ENCODE measurements at places on chromosomes 2 and 18.
A peak's percentile ranks its signal among the peaks of the same experiment; 100 is the strongest.

DNA sequence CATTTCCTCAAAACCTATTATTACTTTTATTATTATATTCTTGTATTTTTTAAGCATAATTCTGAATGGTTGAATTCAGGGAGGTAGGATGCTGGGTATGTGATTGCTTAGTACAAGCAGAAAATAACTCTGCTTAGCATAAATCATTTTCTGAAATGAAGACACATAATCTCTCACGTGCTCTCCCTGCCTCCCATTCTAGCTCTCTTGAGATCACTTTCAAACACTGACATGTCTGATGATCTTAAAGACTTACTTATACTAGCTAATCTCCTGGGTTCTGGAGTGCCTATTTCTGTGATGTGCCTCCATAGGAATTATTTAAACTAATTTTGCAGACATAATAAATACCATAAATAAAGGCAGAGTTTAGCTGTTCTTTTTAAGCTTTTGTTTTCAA lies 1136.0 kb downstream of the SUCLG1 start:
- ATAC-seq: no peak

GRCh38 chr2:45242161-45242741 lies 233.0 kb upstream of the SIX2 start:
- ATAC-seq: no peak

GRCh38 chr18:26746826-26747475 lies 118.6 kb downstream of the AQP4 start:
- no peak for ATAC-seq

- no peak for ATAC-seq
Measured at GRCh38 chr2:170694316-170694715, 20.8 kb upstream of the SP5 start.

DNA sequence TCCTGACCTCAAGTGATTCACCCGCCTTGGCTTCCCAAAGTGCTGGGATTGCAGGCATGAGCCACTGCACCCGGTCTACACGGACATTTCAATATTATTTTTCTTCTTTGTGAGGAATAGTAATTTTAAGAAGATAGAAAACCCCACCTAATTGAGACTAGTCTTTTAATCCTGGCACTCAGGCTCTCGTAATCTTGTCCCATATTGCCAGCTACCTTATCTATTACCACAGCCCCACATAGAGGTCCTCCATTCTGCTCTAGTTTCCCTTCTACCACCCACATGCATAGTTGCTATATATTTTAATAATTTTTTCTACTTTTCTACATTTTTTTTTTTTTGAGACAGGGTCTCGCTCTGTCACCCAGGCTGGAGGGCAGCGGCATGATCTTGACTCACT lies 9.5 kb upstream of the USP14 start:
- ATAC-seq: no peak

DNA sequence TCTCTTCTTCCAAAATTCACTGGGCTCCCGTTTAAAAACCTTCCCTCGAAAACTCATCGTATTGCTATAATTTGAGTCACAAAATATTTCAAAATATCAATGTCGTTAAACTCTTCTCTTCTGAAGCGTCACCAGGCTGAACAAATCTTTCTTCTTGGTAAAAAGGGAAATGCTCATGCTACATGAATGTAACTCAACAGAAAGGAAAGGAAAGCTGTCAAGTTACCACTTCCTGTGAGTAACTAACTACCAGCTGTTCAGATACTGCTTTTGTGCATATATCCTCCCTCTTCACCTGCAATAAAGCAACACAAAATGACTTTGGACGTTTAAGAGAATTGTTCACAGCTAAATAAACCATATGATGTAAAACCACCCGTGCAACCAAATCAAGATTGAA lies 95.4 kb downstream of the DOCK10 start:
- ATAC-seq: peak; percentile 63

DNA sequence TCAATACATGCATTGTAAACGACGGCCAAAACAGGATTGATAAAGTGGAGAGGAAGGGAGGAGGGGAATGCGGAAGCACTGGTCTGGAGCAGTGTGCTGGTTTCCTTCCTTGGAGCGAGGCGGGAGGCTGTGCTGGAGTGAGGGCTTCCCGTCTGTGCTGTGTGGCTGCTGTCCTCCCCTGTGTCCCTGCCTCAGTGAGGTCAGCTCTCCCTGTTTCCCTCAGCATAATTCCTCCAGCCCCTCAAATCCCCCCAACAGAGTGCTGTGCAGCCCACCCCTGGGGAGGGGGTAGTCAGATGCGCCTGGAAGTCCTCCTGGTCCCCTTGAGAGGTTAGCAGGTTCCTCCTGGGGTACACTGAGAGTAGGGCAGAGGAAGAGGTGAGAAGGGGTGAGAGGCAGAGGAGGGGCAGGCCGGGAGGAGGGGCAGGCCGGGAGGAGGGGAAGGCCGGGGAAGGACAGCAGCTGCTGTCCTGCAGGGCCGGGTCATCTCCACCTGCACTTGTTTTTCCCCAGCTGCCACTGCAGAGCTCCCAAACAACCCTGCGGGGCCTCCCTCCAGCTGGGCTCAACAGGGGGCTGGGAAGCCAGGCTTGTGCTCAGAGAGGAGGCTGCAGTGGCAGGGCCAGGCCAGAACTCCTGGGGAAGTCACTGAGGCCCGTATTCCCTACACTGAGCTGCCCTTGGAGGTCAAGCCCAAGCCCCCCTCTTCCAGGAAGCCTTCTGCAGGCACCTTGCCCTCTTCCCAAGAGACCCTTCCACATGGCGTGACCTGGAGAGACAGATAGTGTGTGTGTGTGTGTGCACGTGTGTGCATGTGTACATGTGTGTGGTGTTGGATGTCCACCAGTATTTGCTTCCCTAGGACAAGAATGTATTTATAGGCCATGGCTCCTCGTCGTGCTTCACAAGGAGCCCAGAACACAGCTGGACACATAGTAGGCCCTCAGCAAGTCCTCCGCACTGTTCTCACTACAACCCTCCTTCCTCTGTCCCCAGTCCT lies 13.2 kb upstream of the ATP6V1B1 start:
- ATAC-seq: no peak
